ENCODE measurements at places on chromosomes 4 and X.

GRCh38 chr4:133588306-133588705 is 439.2 kb downstream of the PCDH10 start:
- no peak for DNase-seq

GRCh38 chrX:43474321-43474720 is 181.8 kb upstream of the MAOA start:
- no peak for DNase-seq

- no peak for DNase-seq
These were observed 44.1 kb upstream of the SGMS2 start for GRCh38 chr4:107780665-107781064.

DNA sequence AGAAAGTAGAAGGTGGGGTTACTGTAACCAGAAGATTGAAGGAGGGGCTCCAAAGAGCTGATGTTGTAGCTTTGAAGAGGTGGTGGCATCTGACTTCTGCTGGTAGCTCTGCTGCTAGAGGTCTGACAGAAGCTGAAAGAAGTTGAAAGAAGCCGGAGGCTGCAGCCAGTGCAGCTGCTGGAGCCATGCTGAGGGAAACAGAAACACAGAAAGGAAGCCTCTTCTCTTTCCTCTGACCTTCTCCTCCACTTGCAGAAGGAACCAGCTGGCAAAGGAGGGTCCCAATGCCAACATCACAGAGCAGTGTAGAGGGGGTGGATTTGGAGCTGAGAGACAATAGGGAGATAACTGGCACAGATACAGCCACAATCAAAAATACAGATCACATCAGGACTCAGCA is 89.3 kb upstream of the HHIP start:
- DNase-seq: no peak

DNA sequence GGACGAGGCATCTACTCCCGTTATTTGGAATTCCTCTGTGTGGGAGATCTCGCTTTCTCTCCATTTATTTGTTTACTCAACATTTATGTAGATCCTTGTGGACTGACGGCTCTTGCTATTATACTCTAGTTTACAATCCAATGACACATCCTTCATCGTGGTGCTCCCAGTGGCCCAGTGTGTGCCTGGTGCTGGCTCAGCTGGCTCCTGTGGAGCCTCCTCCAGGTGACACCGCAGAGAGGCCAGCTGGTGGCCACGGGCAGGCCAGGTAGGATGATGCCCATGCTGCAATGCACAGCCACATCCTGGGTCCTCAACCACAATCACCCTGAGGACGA is 84.0 kb upstream of the AFAP1 start:
- no peak for DNase-seq

DNA sequence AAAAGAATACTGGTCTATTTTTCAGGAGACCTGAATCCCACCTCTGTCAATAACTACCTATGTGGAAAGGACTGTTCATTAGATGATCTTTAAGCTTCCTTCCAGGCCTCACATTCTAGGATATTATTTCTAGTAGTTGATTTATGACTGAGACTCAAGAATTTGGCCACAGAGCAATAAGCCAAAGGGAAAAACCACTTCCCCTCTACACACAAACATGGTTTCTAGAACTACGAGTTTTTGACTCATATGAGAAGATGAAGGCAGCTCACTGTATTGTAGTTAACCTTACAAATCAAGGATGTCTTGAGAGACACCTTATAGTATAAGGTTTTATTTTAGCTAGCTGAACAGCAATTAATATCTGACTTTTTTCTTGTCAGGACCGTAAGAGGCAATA is 36.9 kb upstream of the GDPD2 start:
- no peak for DNase-seq
